Activated CD4-positive, alpha-beta T cell treated with anti-CD3 and anti-CD28 coated beads, Interleukin-2, amount 50 U/mL, for 24 hours (primary cell): ENCODE measurements at places on chromosomes 6 and 20.

DNA sequence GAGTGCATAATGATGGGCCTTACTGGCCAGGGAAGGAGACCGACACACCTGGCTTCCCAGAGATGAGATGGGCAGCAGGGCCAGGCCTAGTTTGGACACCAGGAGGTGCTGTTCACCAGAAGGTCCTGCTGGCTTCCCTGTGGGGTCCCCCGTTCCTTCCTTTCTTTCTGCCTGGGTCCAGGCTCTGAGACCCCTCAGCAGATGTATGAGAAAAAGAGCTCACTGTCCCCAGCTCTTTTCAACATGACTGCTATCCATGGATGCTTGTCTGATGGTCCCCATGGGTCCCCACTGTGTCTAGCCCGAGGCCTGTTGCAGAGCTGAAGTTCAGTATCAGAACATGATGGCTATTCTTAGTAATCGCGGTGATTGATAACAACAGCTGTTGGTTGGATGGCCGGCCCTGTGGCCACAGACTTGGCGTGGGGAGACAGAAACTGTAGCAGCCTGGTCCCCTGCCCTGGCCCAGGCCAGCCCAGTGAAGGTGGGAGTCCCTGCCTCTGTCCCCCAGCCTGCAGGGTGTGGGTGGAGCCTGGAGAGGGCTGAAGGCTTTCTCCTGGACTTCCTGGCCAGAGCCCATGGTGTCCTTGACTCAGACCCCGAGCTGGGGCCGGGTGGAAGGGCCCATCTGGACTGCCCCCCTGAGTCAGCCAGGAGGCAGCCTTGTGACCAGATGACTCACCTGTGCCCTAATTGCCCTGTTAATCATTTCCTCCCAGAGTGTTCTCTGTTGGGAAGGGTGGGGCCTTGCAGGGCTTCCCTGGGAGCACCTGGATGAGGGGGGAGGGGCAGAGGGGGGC is 9.9 kb upstream of the BAK1 start:
- no peak for DNase-seq

- DNase-seq: no peak
Observed at GRCh38 chr6:53983301-53983700, 127.9 kb upstream of the MLIP start.

- no peak for DNase-seq
Observed at GRCh38 chr20:53679597-53680309, 86.1 kb upstream of the ZNF217 start.

DNA sequence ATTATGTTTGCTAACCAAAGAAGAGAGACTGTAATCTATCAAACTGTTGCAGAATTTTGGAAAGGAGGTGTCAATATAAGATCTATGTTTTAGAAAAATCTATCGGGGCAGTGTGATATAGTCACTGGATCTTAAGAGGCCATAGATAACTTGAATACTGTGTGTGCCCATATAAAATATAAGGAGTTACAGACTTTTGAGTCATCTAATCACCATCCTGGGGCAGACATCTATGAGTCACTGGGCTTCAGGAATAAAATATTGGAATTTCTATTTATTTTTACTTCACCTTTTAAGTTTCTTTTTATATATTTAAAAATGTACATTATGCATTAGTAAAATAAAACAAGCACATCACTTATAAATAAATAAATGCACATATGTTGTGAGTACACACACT is 509.3 kb upstream of the MAN1A1 start:
- no peak for DNase-seq

DNA sequence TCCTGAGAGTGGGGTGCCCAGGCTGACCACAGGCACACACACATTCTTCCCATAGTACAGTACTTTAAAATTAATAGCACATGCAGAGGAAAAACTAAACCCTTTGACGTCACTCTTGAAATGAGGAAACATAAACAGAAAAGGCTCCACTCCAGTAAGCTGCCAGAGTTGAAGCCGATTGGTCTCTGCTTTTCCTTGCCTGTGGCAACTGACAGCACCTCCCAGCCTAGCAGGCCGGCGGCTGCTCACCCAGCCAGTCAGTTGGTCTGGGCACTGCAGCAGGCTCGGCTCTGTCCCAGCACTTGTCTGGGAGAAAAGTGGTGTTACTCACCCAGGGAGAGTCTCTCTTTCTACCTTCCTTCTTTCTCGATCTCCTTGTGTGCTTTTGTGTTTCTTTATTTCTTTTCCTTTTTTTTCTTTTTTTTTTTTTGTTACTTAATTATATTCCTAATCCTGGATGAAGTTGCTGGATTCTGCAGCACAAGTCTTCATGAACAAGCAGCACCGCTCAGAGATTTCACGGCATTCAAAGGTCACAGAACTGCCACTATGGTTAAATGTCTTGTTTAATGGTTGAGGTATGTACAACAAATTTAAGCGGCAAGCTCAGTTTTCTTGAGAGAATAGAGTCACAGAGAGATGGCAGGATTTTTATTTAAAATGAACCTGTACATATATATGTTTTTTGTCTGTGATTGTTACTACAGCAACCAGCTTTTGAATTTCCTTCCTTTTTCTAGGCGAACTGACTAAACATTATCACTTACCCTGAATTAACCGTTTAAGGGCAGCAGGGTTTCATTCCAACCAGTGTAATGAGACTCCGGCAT is at the start of gene PDE7B:
PDE7B (plus strand) TSS at position 260 of the 830 bp plus-strand sequence.
- DNase-seq: peak; percentile 27

- no peak for DNase-seq
Observed at GRCh38 chr6:107185391-107185970, 70.2 kb upstream of the BEND3 start.

DNA sequence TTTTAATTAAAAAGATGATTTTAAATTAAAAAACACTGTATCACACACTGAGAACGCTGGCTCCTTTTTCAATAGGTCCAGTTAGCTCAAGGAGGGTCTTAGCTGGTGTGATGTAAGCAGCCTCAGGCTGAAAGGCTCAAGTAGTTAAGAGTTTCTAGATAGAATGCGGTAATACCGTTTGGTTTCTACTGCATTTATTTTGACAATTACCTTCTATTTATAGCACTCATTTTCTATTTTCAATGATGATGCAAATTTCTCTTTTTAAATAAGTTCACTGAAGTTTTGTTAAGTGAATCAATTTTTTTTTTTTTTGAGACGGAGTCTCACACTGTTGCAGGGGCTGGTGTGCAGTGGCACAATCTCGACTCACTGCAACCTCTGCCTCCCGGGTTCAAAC is 87.1 kb downstream of the PREX1 start:
- no peak for DNase-seq

DNA sequence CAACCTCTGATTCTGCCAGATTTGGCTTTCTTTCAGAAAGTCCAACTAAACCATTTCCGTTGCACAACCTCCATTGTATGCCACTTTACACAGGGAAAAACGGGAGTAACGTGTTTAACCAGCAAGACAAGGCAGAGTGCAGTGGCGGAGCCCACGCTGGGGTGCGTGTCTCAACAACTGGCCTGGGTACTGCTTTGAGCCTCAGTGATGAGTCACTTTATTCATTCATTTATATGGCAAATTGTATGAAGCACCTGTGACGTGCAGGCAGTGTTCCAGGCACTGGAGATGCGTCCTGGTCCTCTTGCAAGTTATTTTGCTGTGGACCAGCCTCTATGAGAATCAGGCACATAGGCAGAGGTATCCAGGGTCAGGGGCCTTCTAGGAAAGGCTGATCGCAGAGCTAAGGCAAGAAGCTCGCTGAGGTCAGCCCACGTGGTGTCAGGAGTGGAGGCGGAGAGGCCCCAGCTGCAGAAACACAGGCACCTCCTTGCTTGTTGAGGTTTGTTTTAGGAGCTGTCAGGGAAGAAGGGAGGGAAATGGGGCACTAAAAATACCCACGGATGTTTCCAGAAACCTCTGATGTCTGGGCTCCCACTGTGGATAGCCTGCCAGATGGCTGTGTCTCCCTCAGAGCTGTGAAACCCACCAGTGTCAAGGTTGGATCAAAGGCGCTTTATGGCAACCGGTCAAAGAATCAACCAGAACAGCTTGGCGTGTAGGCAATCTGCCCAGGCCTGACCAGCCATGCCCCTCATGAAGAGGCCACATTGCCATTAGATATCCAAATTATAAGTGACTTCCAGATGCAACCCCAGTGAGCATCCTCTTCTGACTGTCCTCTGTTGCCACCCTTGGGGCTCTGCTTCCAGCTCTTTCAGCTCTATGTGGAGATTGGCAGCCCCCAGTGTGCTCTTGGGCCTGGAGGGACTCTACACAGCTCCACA is 157.2 kb downstream of the CD83 start:
- DNase-seq: no peak

DNA sequence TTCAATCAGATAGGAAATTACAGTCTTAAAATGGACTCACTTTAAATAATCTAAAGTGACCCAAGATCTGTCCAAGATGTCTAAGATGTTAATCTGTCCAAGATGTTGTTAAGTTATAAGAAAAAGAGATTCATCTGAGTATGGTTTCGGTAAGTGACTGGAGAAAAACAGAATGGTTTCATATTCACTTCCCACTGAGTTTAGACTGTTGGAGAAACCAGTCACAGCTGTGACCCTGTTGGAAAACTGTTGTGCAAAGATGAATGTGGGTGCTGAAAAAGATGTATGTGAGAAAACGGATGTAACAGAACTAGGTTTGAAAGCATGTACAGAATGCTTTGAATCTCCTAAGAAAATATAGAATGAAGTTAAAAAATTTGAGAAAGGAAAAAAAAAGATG is 325.9 kb downstream of the COL12A1 start:
- DNase-seq: no peak

DNA sequence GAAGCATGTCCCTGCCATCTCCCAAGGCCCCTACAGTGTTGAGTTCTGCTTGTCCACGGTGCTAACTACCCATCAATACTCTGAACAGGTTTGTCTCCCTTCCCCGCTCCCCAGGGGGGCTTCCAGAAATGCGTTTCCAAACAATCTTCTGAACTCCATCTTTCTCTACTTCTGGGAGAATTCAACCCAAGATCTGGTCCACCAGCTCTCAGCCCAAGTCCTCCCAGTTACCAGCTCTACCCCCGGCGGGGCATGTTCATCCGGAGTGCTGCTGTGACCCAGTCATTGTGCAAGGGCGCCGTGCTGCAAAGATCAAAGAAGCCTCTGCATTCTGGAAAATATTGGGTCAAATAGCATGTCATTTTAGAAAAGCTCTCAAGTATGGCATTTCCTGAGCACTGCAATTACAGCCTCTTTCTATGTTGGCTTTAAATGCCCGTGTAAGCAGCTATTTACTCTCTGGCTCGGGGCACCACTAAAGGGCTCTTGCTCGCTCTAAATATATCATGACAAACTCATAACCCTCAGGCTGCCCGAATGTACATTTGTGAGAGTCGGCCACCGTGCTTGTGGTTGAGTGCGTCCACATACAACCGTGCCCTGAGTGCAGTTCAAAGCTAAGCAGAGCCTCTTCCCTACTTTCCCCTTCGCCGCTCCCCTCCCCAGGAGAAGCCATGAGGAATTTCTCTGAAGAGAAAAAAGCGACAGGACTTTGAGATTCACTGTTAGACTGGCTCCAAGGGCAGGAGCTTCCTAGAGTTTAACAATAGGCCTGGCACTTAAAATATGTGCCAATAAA is 71.6 kb downstream of the BANF2 start:
- DNase-seq: no peak

GRCh38 chr6:113539623-113540022 is 317.5 kb upstream of the MARCKS start:
- DNase-seq: no peak

DNA sequence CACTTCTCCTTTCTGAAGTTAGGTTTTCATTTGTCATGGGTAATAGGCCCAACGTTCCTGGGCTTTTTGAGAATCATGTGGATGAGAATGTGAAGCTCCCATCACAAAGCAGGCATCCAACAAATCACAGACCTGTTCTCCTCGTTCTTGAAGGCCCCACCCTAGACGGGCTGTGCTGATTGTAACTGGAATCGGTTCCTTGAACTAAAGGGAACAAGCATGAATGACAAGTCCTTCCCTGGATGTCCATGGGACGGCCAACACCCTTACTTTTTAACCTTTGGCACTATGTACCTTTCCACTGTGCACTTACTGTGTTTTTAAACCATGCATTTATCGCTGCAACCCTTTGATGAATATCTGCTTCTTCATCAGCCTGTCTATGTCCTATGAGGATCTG is 438.2 kb downstream of the CD83 start:
- DNase-seq: no peak

- no peak for DNase-seq
Observed at GRCh38 chr6:11493974-11494373, 43.6 kb upstream of the TMEM170B start.

DNA sequence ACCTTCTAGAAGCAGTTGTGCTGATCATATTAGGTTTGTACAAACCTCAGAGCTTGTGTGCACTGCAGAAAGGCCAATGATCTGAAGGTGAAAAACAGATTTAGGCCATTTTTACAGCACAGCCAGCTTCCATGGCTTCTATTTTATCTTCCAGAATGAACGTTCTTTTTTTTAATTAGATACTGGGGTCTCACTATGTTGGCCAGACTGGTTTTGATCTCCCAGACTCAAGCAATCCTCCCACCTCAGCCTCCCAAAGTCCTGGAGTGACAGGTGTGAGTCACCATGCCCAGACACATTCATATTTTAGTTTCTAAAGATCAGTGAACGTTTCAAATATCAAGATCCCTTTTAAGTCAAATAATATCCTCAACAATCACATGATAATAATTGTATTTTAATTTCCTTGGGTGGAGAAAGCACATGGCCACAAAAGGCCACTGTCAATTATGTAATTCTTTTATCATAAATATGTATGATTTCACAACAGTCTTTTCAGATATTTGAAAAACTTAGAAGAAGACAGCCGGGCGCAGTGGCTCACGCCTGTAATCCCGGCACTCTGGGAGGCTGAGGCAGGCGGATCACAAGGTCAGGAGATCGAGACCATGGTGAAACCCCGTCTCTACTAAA is 326.7 kb upstream of the JARID2 start:
- no peak for DNase-seq

DNA sequence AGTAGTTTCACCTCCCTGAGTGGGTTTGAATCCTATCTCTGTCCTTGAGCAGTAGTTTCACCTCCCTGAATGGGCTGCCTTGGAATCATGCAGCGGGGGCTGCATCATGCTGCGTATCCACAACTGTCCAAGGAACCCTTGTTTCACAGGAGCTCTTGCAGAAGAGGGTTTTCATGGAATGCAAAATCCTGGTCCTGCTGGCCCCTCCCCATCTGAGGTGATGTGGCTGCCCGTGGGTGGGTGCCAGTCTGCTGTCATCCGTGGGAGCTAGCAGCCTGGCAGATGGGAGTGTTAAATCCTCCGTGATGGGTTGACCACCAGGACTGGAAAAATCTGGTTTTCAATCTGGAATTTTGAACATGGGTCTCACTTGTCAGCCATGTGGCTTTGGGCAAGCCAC is 21.7 kb downstream of the ZBP1 start:
- DNase-seq: no peak

DNA sequence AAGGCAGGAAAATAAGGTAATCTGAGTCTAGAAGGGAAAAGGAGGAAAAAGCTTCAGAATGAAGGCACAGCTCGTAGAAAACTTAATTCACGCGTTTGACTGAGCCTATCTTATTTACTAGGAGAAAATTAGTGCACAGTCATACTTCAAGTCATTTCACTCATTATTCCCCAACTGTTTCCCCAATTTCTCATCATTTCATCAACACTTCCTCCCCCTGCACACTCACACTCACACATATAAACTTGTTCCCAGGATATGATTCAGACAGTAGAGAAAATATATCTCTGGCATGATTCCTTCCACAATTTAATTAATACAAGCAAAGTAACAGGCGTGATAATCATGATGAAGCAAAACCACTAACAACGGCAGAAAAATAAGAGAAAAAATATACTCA is 94.5 kb upstream of the F13A1 start:
- no peak for DNase-seq

- DNase-seq: no peak
Observed at GRCh38 chr6:157848693-157849092, 25.6 kb downstream of the SNX9 start.
